Nephron progenitor cell (in vitro differentiated cells): ENCODE measurements at places on chromosomes 3 and 15.

GRCh38 chr3:134365766-134366065, 8.5 kb downstream of the AMOTL2 start:
- DNase-seq, result no peak

DNA sequence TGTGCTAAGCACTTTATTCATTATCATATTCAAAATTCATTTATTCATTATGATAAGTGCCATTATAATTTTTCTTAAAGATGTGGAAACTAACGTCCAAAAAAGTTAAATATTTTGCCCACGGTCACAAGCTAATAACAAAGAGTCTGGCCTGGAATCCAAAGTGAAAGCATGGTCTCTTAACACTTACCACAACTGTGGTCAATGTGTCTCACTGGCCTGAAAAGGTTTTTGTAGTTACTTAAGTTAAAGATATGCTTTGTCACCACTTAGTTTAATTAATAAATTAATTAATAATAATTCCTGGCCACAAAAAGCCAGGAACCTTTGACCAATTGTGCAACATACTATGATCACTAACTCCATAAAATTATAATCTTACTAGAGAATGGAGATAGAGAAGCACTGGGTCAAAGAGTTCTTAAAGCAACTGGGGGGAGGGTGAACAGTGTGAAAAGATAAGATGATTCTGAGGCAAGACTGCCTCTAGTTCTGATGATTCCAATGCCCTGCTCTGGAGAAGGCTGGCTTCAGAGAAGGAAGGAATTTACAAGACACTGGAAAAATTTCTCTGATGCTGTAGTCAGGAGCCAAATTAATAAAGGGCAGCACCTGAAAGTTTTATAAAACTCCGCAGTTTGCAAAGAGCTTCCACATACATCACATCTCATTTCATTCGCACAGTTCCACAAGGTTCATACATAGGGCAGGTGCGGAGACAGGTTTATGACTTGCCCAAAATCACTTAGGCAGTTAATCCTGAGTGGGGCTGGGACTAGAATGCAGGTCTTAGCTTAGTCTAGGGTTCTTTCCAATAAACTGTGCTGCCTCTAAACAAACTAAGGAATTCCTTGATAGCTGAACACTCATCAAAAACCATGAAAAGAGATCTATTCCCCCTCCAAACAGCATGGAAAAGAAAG, 32.5 kb downstream of the NPTN start:
- no peak for DNase-seq

DNA sequence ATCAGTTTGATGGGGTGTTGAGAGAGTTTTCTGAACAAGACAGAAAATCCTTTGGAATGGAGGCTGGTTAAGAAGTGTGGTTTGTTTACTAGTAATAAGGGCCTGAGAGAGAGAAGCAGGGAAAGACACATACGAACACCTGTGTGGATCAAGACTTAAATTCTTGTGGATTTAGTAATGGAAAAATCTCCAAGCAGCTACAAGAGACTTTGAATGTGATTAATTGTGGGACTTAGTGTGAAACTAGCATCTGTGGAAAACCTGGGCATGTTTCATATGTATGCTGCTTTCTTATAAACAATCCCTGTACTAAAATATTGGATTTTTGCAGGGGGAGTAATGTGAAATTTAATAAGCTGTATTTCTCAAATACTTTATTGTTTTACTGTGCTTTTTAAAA, 399.1 kb downstream of the SI start:
- no peak for DNase-seq

DNA sequence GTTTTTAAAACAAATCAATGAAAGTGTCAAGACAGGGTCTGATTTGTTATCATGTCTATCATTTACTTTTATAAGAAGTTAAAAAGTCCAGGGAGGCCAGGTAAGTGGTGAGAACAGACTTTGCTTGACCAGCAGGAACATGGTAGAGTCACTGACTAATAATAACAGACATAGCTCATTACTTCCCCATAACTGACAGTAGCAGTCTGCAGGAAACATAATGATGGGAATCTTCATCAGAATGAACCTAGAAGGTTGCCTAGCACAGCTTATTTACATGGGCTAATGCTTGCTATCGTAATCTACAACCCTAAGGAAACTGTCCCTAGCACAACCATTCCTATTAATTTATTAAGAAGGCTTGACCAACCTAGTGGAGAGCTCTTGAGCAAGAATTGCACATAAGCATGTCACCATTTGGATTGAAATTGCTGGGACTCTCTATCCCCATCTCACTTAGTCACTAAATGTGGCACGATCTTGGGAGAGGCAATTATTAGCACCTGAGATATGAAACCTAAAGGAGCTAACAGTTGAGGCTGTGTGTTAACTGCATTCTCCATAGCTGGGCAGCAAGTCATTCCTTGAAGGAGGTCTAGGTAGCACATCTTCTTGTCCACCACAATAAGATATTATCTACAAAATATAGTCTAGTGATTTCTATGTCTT, 139.6 kb upstream of the ZBTB20 start:
- no peak for DNase-seq

DNA sequence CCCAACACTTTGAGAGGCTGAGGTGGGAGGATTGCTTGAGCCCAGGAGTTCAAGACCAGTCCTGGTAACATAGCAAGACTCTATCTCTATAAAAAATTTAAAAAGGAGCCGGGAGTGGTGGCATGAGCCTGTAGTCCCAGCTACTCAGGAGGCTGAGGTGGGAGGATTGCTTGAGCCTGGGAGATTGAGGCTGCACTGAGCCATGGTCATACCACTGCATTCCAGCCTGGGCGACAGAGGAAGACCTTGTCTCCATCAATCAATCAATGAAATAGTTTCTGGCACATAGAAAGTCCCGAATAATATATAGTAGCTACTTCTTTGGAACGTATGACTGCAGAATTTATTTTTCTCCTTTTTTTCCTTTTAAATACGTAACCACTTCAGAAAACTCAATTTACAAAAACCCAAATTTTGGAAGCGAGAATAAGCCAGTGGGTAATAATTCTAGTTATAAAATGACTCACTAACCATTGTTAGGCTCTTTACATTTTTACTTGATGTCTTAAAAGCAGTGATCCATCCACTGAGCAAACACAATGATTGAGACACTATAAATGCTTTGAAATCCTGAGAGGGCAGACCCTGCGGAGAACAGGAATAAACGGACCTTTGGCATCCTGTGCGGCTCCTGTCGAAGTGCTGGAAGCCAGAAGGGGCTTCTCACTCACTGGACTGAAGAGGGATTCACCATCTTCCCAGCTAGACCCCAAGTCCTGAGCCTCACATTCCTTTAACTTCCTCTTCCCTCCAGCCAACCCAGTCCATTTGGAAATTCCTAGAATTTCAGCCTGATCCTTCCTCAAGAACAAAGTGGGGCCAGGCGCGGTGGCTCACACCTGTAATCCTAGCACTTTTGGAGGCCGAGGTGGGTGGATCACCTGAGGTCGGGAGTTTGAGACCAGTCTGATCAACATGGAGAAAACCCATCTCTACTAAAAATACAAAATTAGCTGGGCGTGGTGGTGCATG, 68.4 kb upstream of the MFGE8 start:
- no peak for DNase-seq

- no peak for DNase-seq
Observed at GRCh38 chr15:64490598-64491259, 30.4 kb downstream of the ZNF609 start.

DNA sequence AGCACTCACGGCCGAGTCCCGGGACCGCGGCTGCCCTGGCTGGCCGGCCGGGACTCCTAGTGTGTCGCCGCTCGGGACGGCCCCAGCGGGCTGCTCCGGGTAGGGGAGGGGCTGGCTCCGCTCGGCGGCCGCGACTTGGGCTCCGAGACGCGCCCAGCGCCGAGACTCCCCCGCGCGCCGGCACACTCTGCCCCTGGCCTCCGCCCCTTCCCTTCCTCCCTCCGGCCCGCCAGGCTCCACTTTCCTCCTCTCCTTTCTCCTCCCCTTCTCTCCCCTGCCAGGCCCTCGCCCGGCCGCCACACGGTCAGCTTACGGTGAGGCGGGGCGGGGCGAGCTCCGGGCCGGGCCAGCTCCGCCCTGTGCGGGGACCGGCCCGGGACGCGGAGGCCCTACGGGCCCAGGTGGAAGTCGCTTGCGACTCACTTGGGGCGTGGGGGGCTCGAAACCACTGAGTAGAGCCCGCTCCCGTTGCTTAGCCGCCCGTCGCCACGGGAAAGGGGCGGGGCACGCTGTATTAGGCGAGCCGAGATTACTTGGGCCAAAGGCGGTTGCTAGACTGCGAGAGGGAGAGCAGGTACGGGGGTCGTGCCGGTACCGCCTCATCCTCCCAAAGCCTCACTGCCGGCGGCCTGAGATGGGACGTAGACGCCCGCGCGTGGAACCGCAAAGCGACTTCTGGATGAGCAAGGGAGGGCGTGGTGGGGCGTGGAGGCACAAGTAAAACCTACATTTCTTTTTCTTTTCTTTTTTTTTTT, at the start of gene ITGB5:
ITGB5 (minus strand) TSS at position 189 of the 755 bp plus-strand sequence. CDS start 365 bp downstream, outside the sequence.
- DNase-seq, result peak; percentile 89

- no peak for DNase-seq
Observed at GRCh38 chr3:46096781-46097180, 69.5 kb upstream of the XCR1 start.

DNA sequence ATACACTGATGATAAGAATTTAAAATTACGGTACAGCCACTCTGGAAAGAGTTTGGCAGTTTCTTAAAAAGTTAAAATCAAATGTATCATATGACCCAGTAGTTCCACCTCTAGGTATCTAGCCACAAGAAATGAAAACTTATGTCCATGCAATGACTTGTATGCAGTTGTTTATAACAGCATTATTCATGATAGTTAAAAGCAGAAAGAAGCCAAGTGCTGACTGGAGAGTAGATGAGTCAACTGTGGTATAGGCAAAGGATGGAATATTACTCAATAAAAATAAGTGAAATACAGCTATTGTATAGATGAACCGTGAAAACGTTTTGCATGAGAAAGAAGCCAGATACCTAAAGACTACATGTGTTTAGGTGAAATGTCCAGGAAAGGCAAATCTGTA, 14.8 kb downstream of the GPR87 start:
- DNase-seq, result no peak

GRCh38 chr15:100438570-100438969, 90.2 kb downstream of the CERS3 start:
- DNase-seq, result no peak

GRCh38 chr3:31945738-31946052, 35.4 kb downstream of the OSBPL10 start:
- no peak for DNase-seq

DNA sequence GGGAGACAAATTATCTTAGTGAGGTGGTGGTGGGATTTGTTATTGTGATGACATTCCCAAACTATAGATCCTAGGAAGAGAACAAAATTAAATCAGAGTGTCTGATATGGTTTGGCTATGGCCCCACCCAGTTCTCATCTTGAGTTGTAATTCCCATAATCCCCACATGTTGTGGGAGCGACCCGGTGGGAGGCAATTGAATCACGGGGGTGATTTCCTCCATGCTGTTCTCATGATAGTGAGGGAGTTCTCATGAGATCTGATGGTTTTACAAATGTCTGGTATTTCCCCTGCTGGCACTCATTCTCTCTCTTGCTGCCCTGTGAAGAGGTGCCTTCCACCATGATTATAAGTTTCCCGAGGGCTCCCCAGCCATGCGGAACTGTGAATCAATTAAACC, 62.0 kb downstream of the RPL22L1 start:
- no peak for DNase-seq

- DNase-seq, result no peak
Observed at GRCh38 chr15:58545307-58546065, 113.7 kb downstream of the LIPC start.

DNA sequence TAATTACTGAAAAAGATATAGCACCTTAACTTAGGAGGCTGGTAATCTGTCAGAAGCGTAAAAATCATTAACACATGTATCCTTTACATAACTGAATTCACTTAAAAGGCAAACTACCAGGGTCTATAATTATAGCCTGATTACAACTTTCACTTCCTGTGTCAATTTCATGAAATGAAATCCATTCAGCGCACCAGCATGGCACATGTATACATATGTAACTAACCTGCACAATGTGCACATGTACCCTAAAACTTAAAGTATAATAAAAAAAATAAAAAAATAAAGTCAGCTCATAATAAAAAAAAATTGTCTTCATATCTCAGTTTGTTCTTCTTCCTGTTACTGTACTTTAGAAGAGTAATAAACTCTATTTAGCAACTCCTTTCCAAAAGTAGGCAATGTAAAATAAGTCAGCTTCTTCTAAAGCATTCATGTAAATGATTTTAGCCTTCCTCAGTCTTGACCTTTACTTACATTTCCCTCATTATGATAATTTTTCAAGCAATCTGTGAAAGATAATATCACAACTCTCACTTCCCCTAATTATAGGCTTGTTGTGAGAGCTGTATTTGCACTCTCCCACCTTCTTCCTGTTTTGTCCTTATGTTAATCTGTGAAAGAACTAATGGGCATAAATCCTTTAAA, 50.1 kb downstream of the KBTBD8 start:
- DNase-seq, result no peak

DNA sequence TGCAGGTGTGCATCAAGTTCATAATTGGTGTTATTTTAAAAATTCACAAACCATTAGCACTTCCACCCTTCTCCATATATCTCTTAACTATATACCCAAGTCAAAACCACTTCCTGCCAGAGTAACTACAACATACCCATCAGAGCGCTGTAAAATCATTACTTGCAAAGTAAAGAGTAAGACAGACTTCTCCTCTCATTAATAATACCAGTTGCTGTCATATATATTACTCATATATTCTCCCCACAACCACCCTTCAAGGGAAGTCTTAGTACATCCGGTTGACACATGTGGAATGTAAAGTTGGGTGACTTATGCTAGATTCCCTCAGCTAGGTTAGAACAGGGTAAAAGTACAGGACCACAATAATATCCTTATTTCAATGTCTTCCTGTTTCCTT, 5.6 kb downstream of the TERC start:
- DNase-seq, result no peak

DNA sequence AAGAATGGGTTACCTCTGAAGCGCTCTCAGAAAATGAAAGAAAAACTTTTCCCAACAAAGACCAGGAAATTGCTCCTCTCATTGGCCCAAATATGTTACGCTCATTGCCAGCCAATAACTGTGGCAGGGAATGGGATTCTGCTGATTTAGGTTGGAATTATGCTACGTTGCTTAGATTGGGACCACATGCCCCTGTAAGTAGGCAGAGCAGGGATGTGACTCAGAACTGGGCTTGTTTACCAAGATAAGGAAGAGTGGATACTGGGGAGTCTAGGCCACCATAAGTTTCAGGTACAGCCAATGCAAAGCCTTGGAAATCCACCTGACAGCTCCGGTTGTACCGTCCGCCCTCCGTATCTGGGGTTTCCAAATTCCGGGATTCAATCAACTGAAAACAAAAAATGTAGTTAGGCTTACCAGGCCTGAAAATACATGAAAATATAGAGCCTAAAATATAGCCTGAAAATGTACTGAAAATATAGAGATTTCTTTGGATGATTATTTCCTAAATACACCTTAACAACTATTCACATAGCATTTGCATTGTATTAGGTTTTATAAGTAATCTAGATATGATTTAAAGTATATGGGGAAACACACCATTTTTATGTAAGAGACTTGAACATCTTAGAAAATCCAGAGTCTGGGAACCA, 1.5 kb upstream of the TCF12 start:
- no peak for DNase-seq
